CD8-positive, alpha-beta memory T cell (primary cell): ENCODE measurements at places on chromosomes 3 and 15. TPM values are rescaled to one million over a fixed set of nuclear protein-coding genes. Genes with fewer than 3 reads are reported as not detected.

DNA sequence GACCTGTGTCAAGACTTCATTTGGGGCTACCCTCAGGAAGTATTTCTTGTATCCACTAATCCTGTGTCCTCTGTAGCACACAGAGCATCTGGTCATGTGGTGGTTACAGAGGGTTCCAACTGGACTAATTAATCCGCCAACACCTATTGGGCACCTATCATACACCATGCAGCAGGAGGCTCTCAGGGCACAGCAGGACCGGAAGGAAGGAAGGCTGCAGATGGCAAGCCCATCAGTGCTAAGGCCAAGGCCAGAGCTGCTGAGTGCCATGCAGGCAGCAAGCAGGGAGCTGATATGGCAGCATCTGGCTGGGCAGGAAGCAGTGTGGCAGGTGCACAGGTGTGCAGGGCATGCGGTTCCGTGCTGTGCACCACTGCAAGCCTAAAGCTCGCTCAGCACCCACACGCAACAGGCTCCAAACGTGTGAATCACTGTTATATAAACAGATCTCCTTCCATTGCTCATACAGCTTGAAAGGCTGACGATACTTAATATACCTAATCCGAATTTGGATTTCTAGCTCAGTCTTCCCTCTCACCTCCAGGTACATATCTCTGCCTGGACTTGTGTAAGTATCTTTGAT is 64.4 kb upstream of the SNRPA1 start:
- no peaks in the 10 kb centered on the region for H3K36me3 ChIP-seq
- H3K4me3 ChIP-seq: no peak overlapping the region
- H3K27ac ChIP-seq: no peak overlapping the region

GRCh38 chr3:165938986-165939540 is 101.8 kb upstream of the BCHE start:
- no peak overlapping the region for H3K27ac ChIP-seq
- H3K4me3 ChIP-seq: no peak overlapping the region
- DNase-seq: no peak
- no peaks in the 10 kb centered on the region for H3K27me3 ChIP-seq
- no peaks in the 10 kb centered on the region for H3K36me3 ChIP-seq

DNA sequence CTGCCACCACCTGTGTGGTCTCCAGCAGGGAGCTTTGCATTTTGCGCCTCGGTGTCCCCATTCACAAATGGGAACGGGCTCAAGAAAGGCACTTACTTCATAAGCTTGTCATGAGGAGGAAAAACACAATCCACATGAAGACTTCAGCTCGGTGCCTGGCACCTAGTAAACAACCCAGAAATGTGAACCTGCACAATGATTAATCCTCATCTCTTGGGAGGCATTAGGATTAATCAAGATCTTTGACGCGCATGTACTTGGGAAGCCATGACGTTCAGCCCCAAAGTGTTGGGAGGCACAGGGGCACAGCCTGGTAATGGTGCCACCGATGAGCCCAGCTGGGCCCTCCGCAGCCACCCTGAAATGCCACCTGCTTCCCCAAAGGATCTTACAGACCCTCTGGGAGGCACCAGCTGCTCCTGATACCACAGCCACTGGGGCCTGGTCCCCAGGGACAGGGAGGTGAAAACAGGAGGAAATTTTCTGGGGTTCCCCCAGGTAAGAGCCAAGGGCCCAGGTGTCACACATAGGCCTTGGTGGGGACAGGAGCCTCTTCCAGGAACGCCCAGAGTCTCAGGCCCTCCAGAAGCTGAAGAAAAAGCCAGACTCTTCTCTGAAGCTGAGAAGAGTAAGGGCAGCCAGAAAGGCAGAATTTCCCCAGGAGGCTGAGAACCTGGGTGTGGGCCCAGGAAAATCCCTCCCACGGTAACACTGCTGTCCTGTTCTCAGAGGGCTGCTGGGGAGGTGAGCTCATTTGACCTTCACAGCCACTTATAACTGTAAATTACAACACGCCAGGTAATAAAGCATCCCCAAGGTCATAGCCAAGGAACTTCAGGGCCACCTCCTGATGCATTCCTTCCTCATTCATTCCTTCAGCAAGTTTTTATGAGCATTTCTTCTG is 507.5 kb downstream of the SHQ1 start:
- no peak overlapping the region for H3K4me3 ChIP-seq
- H3K36me3 ChIP-seq: no peaks in the 10 kb centered on the region
- H3K4me1 ChIP-seq: peaks cover 37% of the 10 kb centered on the region
- no peak for DNase-seq
- no peaks in the 10 kb centered on the region for H3K27me3 ChIP-seq
- H3K27ac ChIP-seq: no peak overlapping the region

GRCh38 chr3:159322322-159322939 is 520.6 kb downstream of the MFSD1 start:
- DNase-seq: no peak
- H3K36me3 ChIP-seq: no peaks in the 10 kb centered on the region
- no peaks in the 10 kb centered on the region for H3K27me3 ChIP-seq
- no peak overlapping the region for H3K4me3 ChIP-seq
- H3K27ac ChIP-seq: no peak overlapping the region

DNA sequence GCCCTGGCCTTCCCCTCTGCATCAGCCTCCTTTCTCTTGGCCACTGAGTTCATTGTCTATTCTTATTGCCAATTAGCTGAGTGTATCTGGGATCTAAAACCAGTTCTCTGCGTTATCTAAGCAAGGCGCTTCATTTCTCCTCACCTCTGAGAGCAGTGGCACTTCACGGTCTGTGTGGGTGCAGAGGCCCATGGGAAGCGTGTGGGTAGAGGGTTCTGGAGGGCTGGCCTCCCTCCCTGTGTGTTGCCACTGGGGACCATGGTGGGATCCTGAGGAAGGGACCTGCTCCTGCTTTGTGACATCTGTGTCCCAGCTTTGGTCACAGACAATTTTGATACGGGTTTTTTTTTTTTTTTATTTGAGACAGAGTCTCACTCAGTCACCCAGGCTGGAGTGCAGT is 32.7 kb downstream of the EDEM1 start:
- no peaks in the 10 kb centered on the region for H3K4me1 ChIP-seq
- no peak overlapping the region for H3K27ac ChIP-seq

DNA sequence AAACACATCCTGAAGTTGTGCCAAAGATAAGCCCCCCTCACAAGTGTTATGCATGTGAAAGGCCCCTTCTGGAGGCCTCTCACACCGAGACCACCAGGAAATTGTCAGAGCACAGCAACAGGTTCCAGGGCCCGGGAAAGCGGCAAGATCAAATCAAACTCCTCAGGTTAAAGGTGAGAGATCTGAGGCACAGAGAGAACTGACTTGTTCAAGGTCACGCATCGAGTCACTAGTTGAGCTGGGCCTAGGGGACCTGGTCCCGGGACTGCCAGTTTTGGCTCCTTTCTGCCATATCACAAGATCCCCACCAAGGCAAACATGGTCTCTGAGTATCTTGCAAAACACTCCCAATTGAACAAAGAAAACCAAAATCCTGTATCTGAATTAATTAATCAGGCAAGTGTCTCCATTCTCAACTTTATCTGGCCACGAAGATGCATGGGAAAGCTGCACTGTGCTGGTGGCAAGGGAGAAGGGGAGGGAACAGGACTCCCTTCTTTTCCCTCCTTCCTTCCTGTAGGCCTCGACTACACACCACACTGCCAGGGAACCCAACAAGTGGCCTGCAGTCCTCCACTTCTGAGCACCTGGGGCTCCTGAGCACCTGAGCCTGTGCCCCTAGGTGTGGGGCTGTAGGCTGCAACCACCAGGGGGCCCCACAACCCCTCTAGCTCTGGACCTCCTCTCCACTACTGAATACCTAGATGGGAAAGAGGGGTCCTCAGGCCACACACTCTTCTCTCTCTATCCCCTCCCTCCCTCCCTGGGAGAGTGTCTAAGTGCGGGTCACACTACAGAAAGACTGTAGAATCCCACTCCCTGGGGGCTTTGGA is 37.3 kb downstream of the ANP32A start:
- peaks cover 10% of the 10 kb centered on the region for H3K4me1 ChIP-seq
- no peak overlapping the region for H3K4me3 ChIP-seq
- H3K36me3 ChIP-seq: peaks cover 38% of the 10 kb centered on the region
- DNase-seq: peak; percentile 64
- H3K27ac ChIP-seq: no peak overlapping the region
- no peaks in the 10 kb centered on the region for H3K27me3 ChIP-seq

- no peak overlapping the region for H3K4me3 ChIP-seq
- no peak overlapping the region for H3K27ac ChIP-seq
- H3K4me1 ChIP-seq: no peaks in the 10 kb centered on the region
- no peaks in the 10 kb centered on the region for H3K36me3 ChIP-seq
Measured at GRCh38 chr3:130779031-130779430, 32.4 kb upstream of the PIK3R4 start.

DNA sequence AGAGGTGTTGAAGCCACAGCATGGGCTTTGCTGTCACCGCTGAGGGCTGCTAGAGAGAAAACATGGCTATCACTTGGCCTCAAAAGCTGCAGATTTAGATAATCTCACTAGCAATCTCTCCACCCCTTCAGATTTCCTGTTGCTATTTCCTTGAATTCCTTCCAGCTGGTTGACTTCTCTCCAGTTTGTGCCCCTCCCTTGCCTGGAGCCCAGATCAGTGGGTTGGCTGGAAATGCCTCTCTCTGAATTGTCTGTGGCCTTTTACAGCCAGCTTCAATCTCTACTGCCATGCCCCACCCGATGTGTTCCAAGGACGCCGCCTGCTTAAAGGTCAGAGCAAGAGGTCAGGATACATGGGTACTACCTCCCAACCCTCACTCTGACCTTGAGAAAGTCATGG is 294.1 kb downstream of the NTRK3 start:
- no peaks in the 10 kb centered on the region for H3K27me3 ChIP-seq
- no peak for DNase-seq
- no peak overlapping the region for H3K27ac ChIP-seq

The ERICH6 gene
- not detected for total RNA-seq

GRCh38 chr3:111084911-111085310 is 13.3 kb downstream of the NECTIN3 start:
- H3K36me3 ChIP-seq: no peaks in the 10 kb centered on the region
- DNase-seq: no peak
- H3K4me3 ChIP-seq: no peak overlapping the region
- H3K27me3 ChIP-seq: no peaks in the 10 kb centered on the region
